Hepatocyte (in vitro differentiated cells): ENCODE measurements at places on chromosomes 16 and 17.

GRCh38 chr16:17321824-17322223, 148.9 kb downstream of the XYLT1 start:
- DNase-seq: no peak

DNA sequence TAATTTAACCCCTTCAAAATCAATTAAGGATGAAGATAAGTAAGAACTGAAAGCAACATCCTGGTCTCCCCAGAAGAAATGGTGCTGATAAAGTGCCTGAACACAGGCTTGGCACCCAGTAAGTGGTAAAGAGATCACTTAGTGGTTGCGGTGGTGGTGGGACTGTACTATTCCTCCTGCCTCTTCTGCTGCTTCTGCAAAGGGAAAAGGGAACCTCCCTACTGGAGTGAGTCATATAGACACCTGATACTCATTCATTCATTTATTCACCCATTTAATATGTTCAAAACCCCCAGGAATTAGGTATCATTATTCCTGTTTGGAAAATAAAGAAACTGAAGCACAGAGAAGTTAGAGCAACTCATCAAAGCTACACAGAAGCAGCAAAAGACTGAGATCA, 60.6 kb downstream of the CDYL2 start:
- no peak for DNase-seq

- peak; percentile 88 for DNase-seq
Measured at GRCh38 chr16:30953511-30954124, 3.9 kb upstream of the SETD1A start.

DNA sequence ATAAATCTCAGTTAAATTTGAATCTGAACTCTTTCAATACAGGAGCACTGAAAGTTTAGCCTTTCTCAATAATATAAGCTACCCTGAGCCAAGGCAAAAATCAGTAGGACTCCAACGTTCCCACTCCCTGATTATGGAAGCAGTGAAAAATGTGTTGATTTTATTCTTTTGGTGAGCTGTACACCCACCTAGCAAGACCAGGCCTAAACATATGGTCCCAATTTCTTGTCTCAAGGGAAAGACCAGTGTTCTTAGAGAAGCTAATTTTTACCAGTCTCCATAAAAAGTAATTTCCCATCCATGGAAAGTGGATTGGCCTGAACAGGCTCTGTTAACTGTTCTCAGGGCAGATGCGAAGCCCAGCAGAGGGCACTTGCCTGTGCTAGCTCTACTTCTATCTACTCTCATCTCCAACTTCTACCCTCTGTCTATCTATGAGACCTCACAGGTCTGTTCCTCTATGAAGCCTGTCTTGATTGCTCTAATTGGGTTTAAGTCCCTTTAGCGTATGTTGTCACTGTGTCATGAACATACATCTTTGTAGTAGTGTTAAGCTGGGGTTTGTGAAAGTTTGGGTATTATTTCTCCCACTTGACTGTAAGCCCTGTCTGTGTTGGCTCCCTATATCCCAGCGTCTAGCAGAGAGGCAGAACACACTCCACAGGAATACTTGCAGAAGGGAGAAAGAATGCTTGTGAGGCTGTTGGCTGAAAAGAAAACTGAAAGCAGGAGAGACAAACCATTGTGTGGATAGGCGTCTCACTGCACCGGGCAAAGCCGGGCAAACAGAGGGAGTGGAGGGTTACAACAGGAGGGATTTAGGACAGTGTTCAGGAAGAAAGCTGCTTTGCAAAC, 167.1 kb upstream of the MAF start:
- DNase-seq: peak; percentile 58

DNA sequence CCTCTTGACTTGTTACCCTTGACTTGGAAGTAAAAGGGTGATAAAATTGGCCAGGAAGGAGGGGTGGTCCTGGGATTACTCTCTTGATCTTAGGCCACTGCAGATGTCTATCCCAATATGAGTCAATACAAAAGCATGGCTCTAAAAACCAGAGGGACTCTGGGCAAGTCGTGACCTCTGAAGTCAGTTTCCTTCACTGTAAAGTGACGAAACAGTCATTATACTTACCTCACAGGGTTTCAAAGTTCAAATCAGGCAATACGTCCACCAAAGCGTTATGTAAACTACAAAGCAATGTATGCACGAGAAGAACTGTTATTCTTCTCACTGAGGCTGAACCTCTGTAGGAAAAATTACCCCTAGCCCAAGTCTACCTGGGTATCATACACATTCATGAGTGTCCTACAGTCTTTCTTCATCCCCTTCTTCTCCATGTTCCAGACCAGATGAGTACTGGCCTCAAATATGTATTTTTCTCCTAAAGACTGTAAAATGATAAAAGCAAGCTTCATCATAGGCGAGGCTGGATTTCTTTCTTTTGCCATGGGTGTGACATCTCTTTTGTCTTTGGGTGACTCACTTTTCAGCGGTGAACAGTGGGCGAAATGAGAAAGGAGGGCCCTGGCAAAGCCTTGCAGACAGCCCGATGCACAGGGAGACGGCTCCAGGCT, 34.5 kb upstream of the CLEC18B start:
- no peak for DNase-seq

DNA sequence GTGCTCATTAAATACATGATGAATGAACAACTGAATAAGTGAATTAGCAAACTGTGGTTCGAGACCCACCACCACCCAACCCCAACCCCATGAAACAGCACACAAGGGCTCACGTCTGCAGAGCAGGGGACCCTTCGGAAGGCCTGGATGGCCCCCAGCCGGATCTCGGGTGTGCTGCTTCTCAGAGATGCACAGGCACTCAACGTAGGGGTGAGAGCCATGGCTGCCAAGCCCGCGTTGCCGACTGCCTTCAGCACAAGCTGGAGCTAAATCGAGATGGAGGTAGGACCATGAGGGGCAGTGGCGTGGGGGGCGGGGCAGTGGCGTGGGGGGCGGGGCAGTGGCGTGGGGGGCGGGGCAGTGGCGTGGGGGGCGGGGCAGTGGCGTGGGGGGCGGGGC, 93.2 kb downstream of the LITAF start:
- no peak for DNase-seq

- no peak for DNase-seq
Measured at GRCh38 chr16:53985861-53986260, 281.9 kb downstream of the FTO start.

DNA sequence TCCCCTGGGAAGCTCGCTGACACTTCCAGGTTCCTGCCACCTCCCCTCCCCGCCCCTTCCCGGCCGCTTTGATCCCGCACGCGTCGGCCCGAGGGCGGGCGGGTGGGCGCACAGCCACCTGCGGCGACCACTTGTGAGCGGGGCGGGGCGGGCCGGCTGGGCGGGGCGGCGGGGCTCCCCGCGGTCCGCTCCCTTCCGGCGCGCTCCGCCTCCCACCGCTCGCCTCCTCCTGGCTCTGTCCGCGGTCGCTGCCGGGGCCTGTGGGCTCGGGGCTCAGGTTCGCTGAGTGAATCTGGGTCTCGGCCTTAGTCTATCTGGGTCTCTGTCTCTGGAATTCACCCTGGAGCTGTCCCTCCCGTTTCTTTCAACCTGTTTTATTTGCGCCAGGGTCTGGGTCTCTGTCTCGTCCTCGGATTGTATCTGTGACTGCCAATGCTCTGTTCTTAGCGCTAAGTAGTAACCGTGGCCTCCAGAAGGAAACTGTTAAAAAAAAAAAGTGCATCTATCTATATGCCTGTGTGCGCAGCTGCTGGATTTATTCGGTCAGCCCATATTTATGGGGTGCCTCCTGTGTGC, 2.7 kb upstream of the HES7 start:
- DNase-seq: peak; percentile 79

DNA sequence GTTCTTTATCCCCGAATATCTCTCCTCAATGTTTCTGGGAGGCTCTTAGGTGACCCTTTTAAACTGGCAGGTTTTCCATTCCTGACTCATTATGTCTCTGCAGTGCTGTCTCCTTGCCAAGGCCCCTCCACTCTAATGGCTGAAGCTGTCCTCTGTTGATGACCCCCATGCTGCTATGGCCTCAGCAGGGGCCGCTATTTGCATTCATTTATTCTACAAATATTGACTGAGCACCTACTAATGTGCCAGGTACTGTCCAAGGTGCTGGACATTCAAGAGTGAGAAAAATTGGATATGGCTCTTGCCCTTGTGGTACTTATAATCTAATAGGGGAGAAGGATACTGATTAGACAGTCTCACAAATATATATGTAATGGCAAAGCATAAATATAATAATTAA, 55.4 kb downstream of the GP2 start:
- no peak for DNase-seq

DNA sequence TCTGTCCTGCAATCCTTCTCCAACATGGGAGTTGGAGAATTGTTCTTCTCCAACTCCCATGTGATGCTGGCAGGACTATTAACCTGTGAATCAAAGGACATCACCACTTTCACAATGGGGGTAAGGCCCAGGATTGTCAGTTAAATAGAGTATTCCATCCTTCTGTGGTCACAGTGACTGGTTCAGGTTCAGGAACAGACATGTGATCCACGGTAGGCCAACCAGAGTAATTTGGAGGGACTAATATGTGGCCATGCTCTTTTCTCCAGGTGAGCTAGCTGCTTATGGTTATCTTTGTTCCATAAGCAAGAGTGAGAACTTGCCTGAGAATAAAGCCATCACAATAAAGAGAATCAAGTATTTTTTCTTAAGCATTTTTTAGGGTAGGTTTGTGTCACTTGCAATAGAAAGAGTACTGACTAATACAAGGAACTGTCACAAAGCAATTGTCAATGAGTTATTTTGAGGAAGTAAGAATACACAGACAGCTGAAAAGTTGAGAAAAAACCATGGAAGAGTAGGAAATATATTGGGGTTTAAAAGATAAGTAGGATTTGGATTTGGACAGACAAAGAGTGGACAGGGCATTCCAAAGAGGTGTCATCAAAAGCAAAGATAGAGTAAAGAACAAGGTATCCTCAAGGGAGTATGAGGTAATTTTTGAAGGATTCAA, 63.4 kb downstream of the BRIP1 start:
- DNase-seq: no peak

- DNase-seq: no peak
Measured at GRCh38 chr16:70757183-70757582, 43.8 kb downstream of the VAC14 start.

DNA sequence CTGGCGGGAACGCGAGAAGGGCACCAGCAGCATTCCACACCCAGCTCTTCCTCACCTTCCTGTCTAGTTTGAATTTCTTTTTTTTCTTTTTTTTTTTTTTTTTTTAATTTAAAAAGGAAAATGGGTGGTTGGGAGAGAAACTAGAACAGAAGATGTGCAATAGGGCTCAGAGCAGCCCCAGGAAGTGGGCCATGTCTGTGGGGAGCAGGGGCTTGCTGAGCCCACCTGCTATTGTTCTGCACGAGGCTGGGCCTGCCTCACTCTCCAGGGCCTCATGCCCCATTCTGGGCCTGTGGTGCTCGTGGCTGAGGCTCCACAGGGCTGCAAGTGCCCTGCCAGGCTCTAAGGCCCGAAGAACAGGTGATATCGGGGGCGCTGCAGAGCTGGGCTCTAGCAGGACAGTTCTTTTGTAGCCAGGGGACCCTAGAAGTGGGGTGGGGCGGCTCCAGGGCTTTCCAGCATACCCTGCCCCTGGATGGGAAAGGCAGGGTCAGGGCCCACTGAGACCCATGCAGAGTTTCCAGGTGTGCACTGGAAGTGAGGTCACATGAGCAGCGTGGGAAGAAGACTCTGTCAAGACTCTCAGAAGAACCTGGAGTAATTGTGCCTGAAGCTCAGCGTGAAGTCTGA, 12.4 kb downstream of the MRPL27 start:
- DNase-seq: no peak

- no peak for DNase-seq
Measured at GRCh38 chr17:33152783-33153182, 140.3 kb downstream of the ASIC2 start.

- DNase-seq: no peak
Measured at GRCh38 chr17:13418891-13419290, 182.8 kb downstream of the HS3ST3A1 start.

DNA sequence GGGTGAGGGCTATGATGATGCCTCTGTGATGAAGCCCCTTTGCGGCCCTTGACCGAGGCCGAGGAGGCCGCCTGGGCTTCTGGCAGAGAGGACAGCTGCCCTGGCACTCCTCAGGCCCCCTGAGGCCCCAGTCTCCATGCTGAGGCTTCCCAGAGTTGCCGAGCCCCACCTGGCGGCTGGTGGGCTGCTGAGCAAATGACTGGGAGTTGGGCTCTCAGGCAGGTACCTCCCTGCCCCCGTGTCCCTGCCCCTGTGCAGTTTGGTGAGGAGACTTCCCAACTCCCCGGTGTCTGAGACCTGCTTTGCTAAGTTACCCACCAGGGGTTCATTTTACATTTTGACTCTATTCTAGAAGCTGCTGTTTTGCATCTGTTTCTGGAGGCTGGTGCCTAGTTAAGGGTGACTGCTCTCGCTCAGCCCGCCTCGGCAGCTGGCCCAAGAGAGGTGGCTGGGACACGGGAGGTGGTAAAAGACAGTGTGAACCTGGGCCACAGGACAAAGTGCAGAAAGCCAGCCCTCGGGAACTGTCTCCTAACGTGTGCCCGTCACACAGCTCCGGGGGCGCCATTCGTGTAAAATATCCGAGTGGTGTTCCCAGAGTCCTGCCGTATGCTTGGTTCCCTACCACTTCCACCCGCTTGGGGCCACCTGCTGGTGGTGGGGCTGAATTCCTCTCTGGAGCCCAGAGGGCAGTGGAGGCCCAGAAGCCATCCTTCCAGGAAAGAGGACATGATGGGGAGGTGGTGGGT, 134.5 kb downstream of the RAB11FIP4 start:
- no peak for DNase-seq

DNA sequence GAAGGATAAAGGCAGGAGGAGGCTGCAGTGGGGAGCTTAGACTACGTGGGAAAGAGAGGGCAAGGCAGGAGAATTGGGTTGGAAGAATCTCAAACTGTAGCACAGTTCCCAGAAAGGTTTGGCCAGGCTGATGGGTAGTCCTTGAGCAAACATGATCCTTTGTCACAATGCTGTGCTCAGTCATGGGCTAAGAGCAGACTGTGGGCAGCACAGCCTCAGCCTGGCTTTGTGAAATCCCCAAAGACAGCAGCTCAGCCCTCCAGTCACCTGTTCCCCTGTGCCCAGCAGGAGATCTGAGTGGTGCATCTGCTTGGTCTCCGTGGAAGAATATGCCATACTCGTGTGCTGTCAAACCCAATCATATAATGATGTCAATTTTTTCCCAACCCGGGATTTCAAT, 10.6 kb upstream of the ENGASE start:
- no peak for DNase-seq

GRCh38 chr17:82772026-82772425, 20.2 kb downstream of the TBCD start:
- DNase-seq: no peak

DNA sequence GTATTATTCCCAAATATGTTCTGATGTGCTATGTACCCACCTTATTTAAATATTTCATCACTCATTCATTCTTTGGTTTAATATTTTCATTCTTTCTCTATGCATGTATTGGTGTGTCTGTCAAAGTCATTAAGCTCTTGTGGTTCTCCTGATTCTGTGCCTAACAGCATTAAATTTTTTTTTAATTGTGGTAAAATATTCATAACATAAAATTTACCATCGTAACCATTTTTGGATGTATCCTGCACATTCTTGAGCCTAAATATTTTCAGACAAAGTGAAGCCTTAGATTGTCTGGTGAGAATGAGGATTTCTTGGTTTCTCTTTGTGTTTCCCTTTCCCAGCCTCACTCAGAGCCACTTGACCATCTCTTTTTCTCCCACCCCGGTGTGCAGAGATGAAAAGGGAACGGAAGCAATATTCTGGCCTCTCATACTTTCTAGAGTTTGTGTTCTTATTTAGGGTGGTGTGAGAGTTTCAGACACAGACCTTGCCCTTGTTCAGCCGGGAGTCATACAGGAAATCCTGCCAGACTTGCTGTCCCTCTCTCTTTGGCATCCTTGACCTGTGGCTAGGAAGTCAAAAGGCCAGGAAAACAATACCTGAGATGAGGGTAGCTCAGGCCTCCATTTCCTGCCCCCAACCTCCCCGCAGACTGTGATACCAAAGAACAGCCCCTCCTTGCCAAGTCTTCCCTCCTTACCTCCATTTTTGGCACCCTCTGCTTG, 4.9 kb downstream of the CCL5 start:
- no peak for DNase-seq
